ENCODE measurements at places on chromosomes 16 and 17.
A peak's percentile ranks its signal among the peaks of the same experiment; 100 is the strongest.

GRCh38 chr17:80513892-80514291, 30.7 kb upstream of the RPTOR start:
- DNase-seq, result peak; percentile 65

DNA sequence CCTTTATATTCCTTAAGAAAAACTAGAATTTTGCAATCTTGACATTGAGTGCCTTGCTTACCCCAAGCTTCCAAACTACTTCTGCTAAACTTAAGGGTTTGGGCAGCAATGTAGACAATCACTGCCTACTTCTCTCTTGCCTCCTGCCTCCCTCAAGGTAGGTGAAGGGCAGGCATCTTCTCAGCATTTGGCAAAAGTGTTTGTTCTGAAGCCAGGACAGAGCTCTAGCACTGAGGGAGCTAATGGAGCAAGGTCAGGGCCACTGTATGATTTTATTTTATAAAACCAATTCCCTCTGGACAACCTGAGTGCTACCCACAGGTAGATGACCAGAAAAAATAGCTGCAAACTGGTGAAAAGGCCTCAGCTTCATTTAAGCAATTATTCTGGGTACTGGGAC, 111.8 kb downstream of the IRX3 start:
- no peak for DNase-seq

GRCh38 chr17:12521416-12521815, 144.3 kb upstream of the MYOCD start:
- no peak for DNase-seq

GRCh38 chr17:78883533-78884131, 19.4 kb downstream of the CEP295NL start:
- DNase-seq, result peak; percentile 99

DNA sequence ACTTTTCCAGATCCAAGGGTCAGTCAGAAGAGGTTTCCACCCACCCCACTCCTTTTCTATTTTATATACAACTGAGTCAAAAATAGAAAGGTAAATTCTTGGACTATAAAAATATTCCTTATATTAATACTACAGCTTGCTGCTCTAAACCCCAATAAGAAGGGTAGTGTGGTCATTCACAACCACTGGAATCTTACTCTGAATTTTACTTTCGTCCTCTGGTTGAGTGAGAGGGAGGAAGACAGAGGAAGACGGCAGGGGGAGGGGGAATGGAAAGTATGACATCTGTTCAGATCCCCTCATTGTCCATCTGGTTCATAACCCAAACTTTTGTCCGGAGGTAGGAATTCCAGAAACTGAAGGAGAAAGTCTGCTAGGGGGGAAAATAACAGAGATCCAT, 67.2 kb downstream of the MAF start:
- DNase-seq, result no peak

DNA sequence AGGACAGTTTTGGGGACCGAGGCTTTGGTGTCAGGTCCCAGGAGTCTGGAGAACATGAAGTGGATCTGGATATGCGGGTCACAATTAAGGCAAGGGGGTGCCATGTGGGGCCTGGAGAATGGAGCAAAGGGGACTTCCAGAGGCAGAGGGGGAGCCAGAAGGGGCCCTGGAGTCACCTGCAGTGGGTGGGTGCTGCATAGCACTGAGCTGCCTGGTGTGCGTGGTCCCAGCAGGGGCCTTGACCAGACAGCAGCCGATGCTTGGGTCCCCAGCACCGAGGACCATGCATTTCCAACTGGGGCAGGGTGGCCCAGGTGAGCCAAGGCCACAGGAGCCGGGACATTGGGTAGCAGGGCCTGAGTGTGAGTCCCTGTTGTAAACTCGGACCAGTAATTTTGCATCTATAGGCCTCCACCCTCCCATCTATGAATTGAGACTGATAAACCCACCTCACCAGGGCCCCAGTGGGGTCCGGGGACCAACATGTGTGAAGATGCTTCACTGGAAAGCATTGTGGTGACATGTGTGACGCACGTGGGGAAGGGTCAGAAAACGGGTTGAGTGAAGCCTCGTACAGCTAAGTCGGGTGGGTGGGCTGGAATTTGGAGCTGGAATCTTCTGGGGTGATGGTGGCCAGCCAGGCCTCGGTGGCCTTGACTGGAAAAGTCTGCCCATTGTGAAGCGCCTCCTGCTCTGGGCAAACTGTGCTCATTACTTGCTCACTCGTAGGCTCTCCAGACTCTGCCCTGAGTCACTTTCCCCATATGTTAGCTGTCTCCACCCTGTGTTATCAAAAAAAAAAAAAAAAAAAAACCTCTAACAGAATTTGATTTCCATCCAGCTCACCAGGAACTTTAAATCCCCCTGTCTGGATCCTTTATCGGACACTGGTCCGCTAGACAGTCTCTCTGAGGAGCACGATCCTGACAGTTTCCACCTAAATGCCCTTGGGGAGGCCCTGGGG, 90.5 kb upstream of the ZNF469 start:
- peak; percentile 32 for DNase-seq

DNA sequence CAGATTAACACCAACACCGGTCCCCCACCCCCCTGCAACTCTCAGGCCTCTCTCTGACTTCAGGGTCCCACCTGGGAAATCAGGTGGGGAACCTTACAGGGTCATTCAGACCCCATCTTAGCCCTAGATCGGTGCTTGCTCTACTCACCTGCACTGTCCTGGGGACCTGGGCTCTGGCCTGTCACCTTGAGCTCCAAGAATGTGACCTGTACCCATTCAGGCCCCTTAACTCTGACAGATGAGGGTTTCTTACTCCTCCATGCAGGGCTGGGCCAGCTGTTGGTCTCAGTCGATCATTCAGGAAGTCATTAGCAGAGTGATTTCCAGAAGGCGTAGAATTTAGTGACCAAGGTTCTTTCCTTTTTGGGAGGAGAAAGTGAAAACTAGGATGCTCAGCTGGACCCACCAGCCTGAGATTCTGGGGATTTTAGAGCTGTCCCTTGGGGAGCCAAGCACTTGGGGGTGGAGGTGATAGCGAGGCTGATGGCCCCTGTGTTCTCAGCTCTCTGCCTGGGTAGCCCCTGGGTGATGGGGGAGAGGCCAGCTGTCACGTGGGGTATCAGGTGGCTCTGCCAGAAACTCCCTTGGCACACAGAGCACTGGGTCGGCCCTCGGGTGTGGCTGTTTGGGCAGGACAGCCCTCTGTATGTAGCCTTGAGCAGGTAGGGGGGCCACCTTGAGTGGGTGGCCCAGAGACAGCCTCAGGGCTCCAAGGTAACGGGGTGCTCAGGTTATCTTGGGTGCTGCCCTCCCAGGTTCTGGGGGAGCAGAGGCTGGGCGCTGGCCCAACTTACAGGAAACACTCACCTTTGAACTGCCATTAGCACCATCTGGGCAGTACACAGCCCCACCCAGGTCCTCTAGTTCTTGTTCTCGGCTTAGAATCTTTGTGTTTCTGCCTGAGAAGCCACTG, 724 bp downstream of the MVP start:
- peak; percentile 53 for DNase-seq

DNA sequence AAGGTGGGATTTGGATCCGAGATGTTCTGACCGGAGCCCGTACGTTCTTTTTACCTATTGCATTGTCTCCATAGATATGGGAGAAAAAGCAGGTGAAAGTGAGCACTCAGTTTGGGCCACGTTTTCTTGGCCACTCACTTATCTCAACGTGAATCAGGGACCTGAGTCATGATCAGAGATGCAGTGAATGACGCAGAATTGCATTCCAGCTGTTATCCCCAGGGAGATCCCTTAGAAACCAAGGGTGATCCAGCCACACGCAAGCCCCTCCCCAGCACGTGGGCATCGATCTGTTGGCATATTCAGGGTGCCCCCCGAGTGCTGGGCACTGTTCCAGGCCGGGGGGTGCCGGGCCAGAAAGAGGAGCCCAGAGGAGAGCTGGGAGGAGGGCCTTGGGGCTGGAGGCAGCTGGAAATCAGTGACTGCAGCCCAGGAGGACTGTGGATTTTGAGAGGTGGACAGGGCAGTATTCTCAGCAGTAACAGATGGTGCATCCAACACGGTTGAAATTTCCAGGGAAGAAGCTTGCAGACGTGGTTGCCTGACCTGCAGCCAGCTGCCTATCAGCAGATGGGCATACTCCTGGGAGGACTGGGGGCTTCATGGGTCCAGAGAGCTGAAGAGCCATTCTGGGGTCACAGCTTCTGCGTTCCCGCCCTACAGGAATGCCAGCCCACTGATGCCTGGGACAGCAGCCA, 87.2 kb upstream of the CACNG5 start:
- DNase-seq, result peak; percentile 93

DNA sequence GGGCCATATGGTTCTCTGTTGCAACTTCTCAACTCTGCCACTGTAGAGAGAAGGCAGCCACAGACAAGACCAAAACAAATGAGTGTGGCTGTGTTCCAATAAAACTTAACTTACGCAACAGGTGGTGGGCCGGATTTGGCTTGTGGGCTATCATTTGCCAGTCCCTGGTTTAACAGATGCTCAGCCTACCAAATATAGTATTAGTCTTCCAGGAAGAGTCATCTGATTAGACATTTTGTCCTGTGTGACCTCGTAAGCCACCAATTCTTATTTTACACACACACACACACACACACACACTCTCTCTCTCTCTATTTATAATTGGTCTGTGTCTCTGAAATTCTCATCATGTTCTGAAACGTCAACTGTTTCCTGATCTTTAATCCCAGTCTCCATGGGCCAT, 245.9 kb downstream of the XYLT1 start:
- DNase-seq, result no peak

- DNase-seq, result no peak
These were observed 8.7 kb downstream of the ZDHHC7 start for GRCh38 chr16:85002608-85003007.

- DNase-seq, result no peak
These were observed 82.6 kb downstream of the C16orf78 start for GRCh38 chr16:49455991-49456745.

GRCh38 chr16:15714393-15715172, 64.5 kb downstream of the NDE1 start:
- DNase-seq, result no peak

- peak; percentile 11 for DNase-seq
These were observed 1125.7 kb upstream of the GOT2 start for GRCh38 chr16:59859676-59860402.

DNA sequence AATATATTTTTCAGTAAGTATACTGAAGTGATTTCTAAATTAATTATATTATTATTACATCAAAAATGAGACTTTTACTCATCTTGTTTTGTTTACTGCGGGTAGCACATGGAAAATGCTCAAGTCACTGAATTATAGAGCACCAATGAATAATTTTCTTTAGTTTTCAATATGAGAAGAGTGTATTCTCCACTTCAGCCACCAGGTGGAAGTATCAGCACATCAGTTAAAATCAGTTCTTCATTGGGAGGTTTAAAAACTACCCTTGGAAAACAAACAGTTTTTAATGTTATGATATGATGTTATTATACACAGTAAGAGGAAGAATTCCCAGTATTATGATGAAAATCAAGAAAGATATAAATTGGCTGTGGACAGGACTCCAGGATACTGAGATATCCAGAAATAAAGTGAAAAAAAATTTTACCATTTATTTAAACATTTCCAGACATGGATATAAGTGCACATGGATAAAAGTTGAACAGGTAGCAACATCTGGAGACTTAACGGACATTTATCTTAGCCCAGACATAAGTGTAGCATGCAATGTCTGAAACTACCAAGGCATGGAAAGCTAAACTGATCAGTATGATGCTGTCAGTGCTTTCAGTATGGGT, 467.3 kb downstream of the KCNJ2 start:
- peak; percentile 67 for DNase-seq

DNA sequence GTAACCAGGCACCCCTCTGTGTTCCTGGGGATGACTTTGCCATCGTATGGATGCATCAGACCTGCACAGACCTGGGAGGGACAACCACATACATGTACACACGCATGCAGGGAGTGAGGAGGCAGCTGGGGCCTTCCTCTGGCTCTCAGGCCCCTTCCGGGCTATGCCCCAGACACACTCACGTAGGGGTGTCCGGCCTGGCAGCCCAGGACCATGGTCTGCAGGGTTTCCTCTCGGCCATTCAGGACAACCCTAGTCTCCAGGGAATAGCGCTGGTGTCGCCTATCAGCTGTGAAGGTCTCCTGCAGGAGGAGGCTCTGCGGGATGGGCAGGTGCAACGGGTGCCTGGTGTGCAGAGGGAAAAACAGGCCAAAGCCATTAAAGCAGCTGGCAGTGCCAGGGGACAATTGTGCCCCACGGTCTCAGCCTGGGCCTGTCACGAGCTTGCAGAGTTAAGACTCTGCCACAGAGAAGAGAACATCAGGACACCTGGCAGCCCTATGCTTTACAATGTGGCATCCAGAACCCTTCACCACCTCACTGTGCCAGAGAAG, 101.4 kb downstream of the RMI2 start:
- DNase-seq, result no peak

GRCh38 chr17:40445751-40446468, 2.7 kb downstream of the IGFBP4 start:
- DNase-seq, result peak; percentile 61

- no peak for DNase-seq
These were observed 794 bp downstream of the PDE6G start for GRCh38 chr17:81655378-81656117.

DNA sequence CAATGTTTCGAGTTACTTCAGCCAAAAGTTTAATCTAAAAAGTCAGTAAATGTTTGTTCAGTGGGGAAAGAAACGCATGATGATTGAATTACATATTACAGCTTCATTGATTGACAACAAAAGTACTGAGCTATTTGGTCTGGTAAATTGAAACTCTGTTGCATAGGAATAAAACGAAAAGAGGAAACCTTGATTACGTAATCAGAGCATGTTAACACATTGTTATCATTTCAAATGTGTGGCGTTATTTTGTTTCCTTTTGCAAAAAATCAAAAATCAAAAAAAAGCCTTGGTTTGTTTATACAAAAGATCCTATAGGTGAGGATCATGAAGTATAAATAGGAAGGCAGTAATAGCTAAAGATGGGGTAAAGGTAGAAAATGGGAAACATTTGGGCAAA, 19.5 kb upstream of the CA10 start:
- no peak for DNase-seq

GRCh38 chr17:55704401-55704800, 18.3 kb downstream of the TMEM100 start:
- no peak for DNase-seq

GRCh38 chr16:1458977-1459341, 14.6 kb upstream of the CCDC154 start:
- DNase-seq, result no peak

DNA sequence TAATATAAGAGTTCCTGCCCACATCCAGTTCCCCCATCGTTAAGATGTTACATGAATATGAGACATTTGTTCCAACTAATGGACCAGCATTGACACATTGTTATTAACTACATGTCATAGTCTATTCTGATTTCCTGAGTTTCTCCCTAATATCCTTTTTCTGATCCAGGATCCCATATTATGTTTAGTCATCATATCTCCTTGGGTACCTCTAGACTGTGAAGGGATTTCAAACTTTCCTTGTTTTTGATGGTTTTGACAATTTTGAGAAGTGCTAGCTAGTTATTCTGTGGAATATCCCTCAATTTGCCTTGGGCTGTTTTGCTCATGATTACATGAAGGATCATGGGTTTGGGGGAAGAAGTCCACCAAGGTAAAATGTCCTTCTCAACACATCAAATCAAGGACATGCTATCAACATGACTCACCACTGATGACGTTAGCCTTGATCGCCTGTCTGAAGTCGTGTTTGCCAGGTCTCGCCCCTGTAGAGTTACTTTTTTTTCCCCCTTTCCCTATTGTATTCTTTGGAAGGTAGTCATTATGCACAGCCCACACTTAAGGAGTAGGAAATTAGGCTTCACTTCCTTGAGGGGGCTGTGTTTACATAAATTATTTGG, 42.5 kb downstream of the CACNG3 start:
- no peak for DNase-seq
